Activated T-helper 1 cell treated with anti-CD3 and anti-CD28 coated beads, Interleukin-12 subunit alpha, Interleukin-12 subunit beta, Interleukin-2, Interleukin-4 antibody, amounts not matched to agents 30 ng/mL and 10 ng/mL and 1 ng/mL, durations not matched to agents 14 hours and 24 hours and 36 hours (primary cell): ENCODE measurements at places on chromosomes 6 and 20. TPM values are rescaled to one million over a fixed set of nuclear protein-coding genes. Genes with fewer than 3 reads are reported as not detected.

Gene DUSP22
- total RNA-seq, result 22.0 and 22.1 TPM in 2 replicates

GRCh38 chr6:28161410-28162079 is 19.9 kb downstream of the ZKSCAN8 start:
- no peak overlapping the region for H3K27ac ChIP-seq
- H3K4me3 ChIP-seq, result peak overlapping the region; percentile 43
- H3K36me3 ChIP-seq, result peaks cover 47% of the 10 kb centered on the region
- H3K27me3 ChIP-seq, result no peaks in the 10 kb centered on the region
- peak; percentile 54 for DNase-seq
- peaks cover 8% of the 10 kb centered on the region for H3K4me1 ChIP-seq

GRCh38 chr6:96909811-96910210 is 12.1 kb upstream of the NDUFAF4 start:
- no peak for DNase-seq
- H3K4me3 ChIP-seq, result no peak overlapping the region
- H3K27ac ChIP-seq, result no peak overlapping the region
- H3K27me3 ChIP-seq, result peaks cover 7% of the 10 kb centered on the region
- H3K4me1 ChIP-seq, result peaks cover 14% of the 10 kb centered on the region

DNA sequence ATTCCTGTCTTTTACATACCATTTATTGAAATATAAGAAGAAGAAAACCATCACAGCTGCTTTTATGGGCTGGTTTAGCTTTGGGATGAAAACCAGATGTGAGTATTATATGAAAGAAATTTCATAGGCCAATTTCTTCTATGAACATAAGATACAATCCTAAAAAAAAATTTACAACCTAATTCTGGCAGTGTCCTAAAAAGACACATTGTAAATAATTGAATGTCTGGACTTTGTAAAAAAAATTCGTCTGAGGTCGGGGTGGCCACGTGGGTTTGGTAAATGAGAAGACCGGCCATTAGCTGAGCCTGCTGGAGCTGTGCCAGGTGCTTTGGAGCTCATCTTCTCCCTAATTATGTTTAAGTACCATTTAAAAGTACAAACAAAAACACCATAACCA is 26.8 kb downstream of the DACT2 start:
- no peak overlapping the region for H3K27ac ChIP-seq
- peaks cover 10% of the 10 kb centered on the region for H3K4me1 ChIP-seq
- H3K36me3 ChIP-seq, result no peaks in the 10 kb centered on the region
- peaks cover 2% of the 10 kb centered on the region for H3K27me3 ChIP-seq
- no peak for DNase-seq
- no peak overlapping the region for H3K4me3 ChIP-seq
